ENCODE measurements at places on chromosomes 6 and 20.

DNA sequence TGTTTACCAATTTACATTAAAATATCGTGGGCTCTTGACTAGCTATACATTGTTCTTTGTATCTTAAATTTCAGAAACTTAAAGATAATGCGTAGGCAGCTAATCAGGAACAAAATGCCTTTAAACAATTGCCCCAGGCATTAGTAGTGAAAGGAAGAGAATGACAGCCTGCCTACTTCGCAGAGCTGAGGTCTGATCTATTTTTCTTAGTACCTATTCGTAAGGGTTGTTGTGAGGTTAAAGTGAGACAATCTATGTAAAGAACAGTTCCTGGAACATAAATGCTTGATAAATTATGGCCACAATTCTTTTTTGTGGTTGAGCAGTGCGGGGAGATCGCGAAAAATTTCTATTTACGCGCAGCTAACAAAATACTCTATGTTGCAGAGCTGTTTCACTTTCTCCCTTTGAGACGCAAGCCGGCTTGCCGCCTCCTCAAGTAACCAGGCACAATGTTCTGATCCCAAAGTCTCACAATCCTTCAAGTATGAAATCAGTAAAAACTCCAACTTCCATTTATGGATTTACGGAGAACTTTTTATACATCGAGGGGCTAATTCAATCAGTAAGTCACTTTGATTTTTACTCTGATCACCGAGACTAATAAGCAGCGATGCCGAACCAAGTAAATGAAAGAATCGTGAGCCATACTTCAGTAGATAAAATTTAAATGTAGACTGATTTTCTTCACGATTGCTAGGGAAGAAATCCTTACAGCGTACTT is 878 bp upstream of the PNRC1 start:
- peak; percentile 25 for DNase-seq

GRCh38 chr20:31680286-31681127 is 42.2 kb downstream of the BCL2L1 start:
- DNase-seq = no peak

DNA sequence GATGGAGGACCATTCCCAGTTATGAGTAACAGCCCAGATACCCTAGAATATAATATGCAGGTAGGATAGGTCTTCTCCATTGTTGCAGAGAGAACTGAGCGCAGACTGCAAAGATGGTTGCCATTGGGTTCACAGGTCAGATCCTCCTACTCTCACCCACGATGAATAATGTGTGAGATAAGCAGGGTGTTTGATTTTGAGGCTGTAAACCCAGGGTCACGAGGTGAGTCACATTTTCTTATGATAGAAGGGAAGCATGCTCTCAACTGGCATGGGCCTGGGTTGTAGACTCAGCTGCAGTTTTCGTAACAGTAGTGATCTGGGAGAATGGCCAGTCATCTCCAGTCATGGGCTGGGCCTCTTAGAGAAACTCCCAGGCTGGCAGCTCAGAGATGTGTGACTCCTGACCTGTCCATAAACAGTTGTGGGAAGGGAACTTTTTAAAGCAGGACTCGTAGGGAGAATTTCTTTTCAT is 74.2 kb downstream of the CD164 start:
- no peak for DNase-seq

- DNase-seq = no peak
These were observed 63.1 kb downstream of the ATXN1 start for GRCh38 chr6:16698162-16698533.

- DNase-seq = no peak
These were observed 63.7 kb downstream of the PHACTR3 start for GRCh38 chr20:59667981-59668515.

DNA sequence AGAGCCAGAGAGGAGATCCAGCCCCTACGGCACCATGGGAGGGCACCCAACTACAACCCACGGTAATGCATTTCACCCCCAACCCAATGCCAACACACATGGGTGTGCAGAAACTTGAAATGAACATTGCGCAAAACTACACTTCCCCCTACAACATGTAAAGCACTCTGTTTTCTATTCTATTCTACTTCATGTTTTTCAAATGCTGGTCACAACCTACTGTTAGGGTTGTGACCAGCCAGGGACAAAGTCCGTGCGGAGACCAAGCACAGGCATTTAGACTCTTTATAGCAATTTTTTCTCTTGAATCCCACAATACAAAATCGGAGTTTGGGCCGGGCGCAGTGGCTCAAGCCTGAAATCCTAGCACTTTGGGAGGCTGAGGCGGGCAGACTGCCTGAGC is 90.6 kb downstream of the MRPL14 start:
- DNase-seq = no peak

- DNase-seq = no peak
These were observed 29.3 kb downstream of the KCNK5 start for GRCh38 chr6:39199976-39200375.

- no peak for DNase-seq
These were observed 65.8 kb downstream of the E2F3 start for GRCh38 chr6:20467437-20467836.

- peak; percentile 32 for DNase-seq
These were observed 4.1 kb downstream of the TTBK1 start for GRCh38 chr6:43247114-43247999.

GRCh38 chr20:4065391-4065844 is 50.1 kb upstream of the RNF24 start:
- no peak for DNase-seq

DNA sequence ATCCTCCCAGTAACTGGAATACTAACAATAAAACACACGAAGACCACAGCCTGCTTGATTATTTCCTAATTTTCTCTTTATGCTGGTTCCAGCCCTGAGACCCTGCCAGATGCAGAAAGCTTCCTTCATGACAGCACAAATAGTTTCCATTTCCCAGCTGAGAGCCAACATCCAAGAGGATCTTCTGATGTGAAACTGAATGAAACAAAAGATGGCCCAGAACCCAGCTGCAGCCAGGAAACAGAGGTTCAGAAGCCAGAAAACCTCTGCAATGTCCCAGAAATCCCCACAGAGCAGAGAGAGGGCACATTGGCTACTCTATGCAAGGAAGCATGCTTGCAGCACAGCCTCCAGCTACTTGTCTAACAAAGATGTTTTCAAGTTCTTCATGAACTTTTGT is 61.8 kb upstream of the PLEKHG1 start:
- DNase-seq = no peak

- DNase-seq = no peak
These were observed 83.5 kb upstream of the SPTLC3 start for GRCh38 chr20:12925210-12925755.

DNA sequence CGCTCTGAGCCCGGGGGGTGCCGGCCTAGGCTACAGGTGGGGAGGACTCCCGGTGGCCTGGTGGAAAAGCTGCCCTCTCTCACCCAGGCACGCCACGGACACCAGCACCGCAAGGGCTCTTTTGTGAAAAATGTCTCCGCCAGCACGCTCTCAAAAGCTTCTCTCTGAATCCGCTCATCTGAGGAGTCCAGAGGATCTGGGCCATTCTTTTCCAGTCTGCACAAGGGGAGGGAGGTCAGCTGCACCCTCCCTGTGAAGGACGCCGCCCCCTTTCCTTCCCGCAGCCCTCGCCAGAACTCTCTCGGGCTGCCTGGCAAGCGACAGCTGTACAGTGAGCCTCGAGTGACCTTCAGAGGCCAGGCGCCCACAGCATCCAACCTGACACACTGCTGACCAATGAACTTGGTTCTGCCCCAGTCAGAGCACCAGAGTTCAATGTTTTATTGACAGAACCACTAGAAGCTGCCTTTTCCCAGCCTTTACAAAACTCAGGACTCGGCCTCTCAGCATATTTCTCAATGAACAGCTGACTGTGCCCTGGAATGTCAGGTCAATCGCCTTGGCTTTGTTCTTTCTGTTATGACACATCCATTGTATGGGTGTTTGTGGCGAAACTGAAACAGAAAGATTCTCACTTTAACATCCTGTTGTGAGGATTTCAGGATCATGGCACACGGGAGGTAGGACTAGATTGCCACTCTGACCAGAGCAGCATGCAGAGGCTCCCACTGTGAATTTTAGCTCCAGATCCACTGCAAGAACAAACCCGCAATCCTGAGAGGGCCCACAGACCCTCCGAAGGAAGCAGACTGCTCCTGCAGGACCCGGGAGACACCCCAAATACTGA is 26.7 kb downstream of the SERPINB9 start:
- DNase-seq = no peak

DNA sequence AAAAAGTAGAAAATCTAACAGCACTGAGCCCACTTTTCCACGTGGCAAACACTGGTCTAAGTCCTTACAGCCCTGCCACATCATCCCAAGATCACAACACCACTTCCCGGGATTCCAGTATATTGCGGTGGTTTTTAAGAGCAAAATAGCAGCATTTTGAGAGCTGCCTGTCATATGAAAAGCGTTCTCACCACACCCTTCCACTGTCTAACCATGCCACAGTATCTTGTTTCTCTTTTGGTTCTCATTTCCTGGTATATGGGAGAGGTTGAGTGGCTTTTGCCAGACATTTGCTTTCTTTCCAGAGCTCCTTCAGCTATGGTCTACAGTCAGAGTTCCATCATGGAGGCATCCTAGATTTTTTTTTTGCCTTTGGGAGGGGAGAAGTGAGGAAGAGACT is 243.0 kb downstream of the TSHZ2 start:
- DNase-seq = no peak

- no peak for DNase-seq
These were observed 48.1 kb downstream of the ERMARD start for GRCh38 chr6:169799474-169799926.

GRCh38 chr20:34022151-34022838 is 28.6 kb downstream of the RALY start:
- no peak for DNase-seq

DNA sequence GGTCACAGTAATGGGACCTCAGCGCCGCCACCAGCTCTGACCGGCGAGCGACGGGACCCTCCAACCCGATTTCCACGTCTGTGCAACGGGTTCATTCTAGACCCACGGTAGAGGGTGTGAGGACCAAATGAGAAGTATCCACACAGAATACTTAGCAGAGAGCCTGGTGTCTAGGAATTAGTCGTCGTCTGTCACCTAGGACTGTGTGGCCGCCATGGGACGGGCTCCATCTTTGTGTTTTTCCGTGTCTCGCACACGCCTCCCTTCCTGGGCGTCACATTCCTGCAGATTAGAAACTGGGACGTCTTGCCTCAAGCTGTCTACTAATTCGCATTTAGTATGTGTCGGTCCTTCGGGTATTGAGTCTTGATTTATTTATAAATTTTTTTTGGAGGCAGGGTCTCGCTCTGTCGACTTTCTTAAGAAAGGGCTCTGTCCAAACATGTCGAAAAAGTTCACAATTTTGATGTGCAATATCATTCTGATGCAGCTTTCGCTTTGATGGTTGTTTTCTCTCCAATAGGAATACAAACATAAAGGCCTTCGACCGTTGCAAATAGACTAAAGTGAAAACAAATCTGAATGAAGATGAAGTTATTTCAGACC is 563 bp downstream of the MGME1 start:
- peak; percentile 21 for DNase-seq

GRCh38 chr6:148128014-148128730 is 214.5 kb upstream of the SASH1 start:
- DNase-seq = no peak

DNA sequence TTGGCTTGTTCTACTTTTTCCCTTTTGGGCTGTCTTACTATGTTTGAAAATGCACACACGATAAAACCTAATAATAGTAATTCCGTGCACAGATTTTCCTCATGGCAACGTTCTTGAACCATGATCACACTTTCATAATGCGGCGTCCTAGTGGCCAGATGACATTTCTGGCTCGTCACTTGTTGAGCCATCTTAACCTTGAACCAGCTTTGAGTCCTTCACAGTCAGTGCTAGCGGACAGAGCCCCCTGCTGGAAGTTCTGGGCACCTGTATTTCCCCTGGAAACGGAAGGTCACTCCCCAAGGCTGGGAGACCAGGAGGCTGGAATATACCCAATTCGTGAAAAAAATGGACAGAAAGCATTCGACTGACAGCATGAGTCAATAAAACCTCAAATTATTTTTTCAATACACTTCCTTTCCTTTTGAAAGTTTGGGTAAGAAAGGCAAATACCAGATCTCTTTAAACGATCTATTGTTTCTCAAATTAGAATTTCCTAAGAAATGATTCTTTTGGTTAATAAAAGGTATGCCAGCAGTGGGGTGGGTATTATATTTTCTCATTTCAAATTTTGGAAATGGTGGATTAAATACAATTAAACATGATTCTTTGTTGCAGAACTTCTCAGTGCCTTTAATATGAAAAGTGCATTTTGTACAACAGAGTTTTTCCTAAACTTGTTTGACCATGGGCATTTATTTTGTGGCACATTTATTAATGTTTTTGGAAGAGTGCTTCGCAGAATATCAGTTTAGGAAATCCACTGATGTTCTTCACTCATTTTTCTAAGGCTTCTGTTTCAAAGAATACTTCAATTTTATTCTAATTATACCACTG is 542.3 kb downstream of the QKI start:
- peak; percentile 18 for DNase-seq

DNA sequence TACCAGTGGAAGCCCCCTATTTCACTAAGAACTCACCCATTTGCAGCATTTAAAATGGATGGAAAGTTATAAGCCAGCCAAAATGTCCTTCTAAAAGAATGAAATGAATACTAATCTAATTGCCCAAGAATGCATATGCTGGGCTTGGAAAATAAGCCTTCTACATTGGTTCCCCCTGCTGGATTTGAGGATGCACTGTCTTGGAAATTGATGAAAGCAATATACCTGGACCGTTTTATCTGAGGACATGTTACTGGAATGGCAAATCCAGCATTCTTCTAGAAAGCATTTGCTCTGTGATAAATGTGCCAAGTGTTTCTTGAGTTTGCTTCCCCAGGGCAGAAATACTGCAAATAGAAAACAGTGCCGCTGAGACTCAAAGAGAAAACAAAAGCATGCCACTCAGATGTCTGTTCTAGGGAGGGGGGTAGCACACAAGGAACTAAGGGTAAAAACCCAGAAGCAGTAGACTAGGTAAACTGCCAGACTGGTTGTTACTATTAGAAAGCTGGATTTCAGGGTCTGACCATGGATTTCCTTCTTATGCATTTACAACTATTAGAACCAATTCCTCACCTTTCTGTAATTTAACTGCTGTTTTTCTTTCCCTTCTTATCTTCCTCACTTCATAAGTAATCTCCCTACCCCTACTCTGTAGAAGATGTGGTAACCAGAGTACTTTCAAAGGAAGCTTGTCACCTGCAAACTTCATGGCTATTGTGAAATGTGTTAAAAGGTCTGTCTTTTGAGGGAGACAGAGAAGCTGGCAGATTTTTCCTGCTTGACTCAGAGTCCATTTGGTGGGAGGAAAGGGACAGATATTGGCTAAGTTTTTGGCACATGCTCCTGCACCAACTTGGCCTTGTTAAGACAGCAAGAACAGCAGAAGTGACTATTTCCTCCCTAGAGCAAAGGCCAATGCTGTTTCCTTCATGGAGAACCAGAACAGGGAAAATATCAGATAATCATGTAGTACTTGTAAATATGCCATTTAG is 642.6 kb downstream of the KIF16B start:
- DNase-seq = no peak

- DNase-seq = no peak
These were observed 32.5 kb downstream of the AKAP7 start for GRCh38 chr6:131167773-131168172.

DNA sequence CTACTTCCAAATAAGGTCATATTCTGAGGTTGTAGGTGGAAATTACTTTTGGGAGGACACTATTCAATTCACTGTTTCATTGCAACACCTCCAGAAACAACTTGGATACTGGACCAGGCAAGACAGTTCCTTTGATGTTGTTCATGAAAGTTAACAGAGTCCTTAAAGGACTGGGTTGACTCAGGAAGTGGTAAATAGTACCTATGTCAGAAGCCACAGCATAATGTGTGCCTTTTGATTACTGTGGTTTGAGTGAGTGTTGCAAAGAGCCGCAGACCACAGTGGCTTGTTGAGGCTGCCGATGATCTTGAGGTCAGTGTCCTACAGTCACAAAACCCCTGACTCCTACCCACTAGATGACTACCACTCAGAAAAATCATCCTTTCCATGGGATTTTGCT is 10.9 kb downstream of the IL20RA start:
- DNase-seq = peak; percentile 17

Data from stimulated activated CD8-positive, alpha-beta memory T cell treated with anti-CD3 and anti-CD28 coated beads, Interleukin-4, amount 100 ng/mL, for 1 hour (primary cell).